Lower lobe of right lung (tissue), 2 donors: ENCODE measurements at places on chromosomes 7 and 10. TPM values are rescaled to one million over a fixed set of nuclear protein-coding genes. Genes with fewer than 3 reads are reported as not detected.

DNA sequence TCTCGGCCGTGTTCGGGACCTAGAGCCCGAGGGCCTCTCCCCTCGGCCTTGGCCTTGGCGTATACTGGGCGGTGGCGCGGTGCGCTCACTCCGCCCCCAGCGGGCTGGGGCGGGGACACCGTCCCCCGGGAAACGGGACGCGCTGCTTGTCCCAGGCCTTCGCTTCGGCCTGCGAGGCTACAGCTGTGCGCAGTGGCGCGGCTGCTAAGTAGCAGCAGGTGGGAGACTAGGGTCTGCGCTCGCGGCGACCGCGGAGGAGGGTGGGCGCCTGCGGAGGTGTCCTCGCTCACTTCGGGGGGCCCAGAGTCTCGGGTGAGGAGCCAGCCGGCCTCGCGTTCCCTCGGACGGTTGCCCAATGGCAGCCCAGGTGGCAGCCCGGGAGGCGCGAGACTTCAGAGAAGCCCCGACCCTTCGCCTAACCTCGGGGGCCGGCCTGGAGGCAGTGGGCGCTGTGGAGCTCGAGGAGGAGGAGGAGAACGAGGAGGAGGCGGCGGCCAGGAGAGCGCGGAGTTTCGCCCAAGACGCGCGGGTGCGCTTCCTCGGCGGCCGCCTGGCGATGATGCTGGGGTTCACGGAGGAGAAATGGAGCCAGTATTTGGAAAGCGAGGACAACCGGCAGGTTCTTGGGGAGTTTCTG, at the start of gene DNAH11:
TSS of gene DNAH11 (plus strand) at position 149 of the 637 bp plus-strand sequence. CDS start at position 356, 207 bp downstream.
- DNase-seq, result peak; percentile 67

GRCh38 chr7:84524714-84525694, 330.4 kb upstream of the SEMA3A start:
- DNase-seq, result no peak

DNA sequence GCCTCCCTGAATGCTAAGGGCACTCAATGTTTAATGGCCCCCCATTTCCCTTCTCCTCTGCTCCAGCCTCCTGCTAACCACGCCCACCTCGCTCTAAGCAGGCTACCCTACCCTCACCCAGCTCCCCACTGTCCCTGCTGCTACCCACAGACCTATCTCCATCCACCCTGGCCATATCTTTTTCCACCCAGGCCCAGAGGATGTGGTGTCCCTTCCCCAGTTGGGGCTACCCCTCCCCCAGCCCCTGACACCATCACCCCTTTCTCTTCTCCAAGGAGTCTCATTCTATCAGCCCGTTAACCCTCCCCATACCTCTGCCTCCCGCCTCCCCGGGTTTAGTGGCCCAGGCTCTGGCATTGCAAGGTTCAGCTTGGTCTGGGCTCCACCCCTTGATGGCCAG, 28.9 kb upstream of the PPIF start:
- DNase-seq, result peak; percentile 32

DNA sequence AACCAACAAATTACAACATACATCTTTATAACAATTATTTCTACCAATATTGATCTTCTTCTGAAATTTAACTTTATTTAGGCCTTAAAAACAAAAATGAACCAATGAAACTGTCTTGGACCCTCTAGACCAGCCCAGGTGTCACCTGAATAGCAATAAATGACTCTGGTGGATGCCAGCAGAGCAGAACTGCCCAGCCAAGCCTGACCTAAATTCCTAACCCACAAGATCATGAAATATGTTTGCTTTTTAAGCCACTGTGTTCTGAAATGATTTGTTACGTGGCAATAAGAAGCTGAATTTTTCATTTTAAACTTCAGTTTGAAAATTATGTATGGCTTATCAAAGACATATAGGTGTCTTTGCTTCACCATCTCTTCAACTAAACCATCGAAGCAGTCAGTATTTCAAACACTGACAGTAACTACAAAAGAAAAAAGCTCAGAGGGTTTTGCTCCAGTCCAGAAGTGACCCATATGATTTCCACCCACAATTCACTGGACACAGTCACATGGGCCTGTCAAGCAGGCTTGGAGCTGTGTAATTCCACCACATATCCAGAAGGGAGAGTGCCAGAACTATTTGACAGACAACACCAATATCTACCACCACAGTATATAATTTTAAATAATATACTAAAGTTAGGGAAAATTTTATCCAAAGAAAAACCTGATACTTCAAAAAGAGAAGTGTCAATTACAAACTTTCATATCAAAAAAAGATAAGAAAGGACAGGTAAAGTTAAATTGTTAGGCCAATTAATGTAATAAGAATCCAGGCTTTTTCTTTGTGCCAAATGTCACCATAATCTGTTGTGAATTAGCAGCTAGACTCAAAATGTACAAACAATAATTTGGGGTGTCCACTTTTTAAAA, 94.5 kb downstream of the KMT2C start:
- DNase-seq, result no peak

GRCh38 chr10:77485847-77486246, 151.8 kb downstream of the KCNMA1 start:
- no peak for DNase-seq

DNA sequence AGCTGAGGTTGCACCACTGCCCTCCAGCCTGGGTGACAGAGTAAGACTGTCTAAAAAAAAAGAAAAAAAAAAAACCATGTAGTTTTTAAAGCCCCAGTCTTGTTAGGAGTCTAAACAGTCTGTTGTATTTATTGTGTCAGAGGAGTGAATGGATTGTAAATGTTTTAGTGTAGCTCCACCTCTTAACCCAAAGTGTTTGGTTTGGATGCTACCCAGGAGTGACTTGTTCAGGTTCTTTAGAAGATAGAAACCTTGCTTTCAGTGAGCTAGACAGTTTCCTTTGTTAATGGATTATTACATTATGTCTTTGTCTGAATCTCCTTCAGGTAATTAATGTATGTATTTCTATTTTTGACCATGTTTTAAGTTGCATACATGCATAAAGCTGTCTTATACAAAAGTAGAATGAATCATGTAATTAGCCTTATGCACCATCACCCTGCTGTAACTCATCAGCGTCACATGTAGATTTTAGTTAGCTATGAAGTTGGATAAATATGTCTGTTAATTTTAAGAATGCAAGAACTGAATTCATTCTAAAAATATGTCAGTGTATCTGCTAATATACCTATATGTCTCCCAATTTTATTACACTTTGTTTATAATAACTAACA, 97.7 kb downstream of the TAF3 start:
- no peak for DNase-seq

GRCh38 chr10:5692461-5693358, 8.1 kb downstream of the TASOR2 start:
- peak; percentile 78 for DNase-seq

- DNase-seq, result no peak
Measured at GRCh38 chr7:158362001-158362400, 225.6 kb downstream of the PTPRN2 start.

DNA sequence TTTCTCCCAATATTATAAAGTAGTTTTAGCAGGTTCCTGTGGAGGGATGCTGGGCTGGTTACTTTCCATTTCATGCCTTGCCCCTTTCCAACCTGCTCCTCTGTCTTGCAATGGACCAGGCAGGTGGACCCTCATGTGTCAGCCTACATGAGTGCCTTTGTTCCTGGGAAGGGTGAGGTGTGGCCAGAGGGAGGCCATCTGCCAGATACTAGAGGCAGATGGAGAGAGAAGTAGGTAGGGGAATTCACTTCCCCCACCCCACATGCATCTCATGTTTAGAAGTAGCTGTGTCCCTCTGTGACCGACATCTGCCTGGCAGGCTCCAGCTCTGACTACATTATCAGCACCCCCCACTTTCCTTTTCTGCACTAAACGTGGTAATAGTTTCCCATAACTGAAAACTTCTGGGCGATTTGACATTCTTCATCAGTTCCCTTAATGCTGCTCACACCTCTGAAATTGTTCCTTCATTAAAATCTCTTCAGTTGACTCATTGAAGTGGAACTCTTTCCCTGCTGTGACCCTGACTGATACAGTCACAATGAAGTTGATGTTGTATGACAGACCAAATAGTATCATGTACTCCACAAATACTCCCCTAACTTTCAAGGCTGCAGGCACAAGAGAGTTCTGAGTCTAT, 396.3 kb upstream of the FZD8 start:
- no peak for DNase-seq

DNA sequence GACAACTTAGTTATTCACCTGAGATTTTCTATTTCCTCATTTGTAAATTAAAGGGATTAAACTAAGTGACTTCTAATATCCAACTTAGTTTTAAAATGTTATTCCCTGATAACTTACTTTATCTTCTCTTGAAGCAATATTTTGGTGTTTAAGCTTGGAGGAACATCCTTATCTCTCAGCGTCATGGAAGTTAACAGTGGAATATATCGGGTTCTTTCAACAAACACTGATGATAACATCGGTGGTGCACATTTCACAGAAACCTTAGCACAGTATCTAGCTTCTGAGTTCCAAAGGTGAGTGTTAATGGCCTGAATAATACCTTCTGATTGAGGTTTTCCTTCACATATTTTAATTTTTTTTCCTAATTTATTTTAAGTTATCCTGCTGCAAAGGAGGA, 14.1 kb downstream of the HSPA14 start:
- no peak for DNase-seq

DNA sequence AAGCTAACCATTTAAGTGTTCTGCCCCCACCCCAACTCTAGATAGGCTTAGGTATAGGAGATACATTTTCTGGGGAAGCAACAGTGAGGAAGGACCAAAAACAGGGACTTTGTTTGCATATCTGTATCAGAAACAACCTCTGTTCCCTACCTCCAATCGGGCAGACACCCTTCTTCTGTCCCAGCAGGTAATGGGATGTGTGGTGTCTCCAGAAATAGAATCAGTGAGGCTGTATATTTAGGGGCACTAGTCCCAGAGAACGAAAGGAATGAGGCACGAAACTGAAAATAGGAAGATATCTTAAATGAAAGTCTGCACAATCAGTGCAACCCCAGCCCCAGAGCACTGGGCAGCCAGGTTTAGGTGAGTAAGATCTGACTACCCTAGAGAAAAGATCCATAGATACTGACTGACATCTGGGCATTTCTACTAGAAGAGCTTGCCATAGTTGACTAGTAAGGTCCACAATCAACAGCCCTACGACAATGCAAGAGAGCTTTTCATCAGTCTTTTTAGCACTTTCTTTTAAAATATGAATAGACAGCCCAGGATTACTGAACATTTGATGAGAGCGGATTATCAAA, 28.1 kb downstream of the PLEKHA1 start:
- no peak for DNase-seq

GRCh38 chr7:46108272-46108671, 187.2 kb upstream of the IGFBP3 start:
- DNase-seq, result no peak

- DNase-seq, result no peak
Measured at GRCh38 chr7:3076163-3076562, 32.5 kb upstream of the CARD11 start.

DNA sequence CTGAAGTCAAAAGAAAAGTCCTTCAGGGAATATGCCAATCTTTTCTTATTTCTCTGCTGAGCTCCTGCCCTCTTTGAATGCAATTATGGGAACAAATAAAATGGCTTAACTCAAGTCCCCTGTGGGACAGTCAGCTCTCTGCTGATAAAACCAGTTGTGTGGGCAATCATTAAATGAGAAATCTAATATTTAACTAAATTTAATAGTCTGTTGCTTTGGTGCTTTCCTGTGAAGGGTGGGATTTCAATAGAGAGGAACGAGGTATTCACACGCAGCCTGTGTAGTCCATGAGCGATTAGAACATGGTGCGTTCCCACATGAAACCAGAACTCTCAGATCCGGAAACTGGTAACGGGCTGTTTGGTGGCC, 138.4 kb downstream of the PAXIP1 start:
- DNase-seq, result no peak

DNA sequence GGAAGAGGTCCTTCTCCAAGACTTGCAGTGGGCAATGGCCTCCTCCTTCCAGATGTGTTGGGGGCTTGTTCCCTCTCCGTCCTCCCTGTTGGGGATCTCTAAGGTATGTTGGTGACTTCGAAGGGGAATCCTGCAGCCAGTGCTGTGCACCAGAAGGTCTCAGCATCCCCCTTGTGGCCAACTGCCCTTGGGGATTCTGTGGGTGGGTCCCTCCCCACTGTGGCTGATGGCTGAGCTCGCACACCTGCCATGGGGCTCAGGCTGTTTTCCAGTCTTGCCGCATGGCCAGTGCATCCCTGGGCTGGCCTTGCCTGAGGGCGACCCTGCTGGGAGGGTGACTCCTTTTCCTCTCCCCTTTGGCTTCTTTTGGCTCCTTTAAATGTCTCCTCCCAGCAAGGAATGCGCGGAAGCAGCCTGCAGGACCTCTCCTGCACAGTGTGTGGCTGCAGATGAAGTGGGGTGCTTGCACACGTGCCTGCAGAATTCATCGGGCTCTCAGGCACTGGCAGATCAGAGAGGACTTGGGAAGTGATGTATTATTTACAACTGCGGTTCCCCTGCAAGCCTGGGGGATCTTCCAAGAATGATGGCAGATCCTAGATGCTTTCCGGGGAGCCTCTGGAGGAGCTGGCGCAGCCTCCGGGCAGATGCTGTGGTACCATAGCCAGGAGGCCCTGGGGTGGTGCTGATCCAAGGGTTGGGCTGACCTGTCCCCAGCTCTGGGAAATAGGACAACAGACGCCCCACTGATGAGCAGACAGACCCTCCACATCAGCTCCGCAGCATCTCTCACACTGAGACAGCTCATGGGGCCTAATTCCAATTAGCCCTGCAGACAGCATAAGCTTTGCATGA, 410.0 kb downstream of the TCERG1L start:
- DNase-seq, result no peak

DNA sequence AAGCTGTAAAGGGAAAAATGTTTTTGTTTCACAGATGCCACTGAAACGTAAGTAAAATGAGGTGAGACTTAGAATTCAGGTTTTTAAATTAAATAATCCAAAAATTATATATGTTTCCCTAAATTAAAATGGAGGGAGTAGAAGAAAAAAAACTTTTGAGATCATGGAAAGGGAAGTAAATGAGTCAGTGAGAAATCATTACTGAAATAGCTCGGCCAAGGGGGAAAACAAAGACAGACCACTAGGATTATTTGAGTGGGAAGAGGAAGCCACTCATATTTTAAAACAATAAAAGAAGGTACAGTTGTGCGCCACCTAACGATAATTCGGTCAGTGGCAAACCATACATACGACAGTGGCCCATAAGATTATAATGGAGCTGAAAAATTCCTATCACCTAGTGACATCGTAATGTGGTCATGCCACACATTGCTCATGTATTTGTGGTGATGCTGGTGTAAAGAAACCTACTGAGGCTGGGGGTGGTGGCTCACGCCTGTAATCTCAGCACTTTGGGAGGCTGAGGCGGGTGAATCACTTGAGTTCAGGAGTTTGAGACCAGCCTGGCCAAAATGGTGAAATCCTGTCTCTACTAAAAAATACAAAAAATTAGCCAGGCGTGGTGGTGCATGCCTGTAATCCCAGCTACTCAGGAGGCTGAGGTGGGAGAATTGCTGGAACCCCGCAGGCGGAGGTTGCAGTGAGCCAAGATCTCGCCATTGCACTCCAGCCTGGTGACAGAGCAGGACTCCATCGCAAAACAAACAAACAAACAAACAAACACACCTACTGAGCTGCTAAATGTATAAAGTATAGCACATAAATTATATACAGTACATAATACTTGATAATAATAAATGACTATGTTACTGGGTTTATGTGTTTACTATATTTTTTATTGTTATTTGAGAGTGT, 64.7 kb downstream of the MKX start:
- no peak for DNase-seq

- peak; percentile 36 for DNase-seq
Measured at GRCh38 chr7:409339-410281, 110.0 kb downstream of the PDGFA start.

SLC18A3 gene
- not detected for total RNA-seq

SPDYE2 gene
- not detected for total RNA-seq

LLCFC1 gene
- not detected for total RNA-seq

MCM10 gene
- 0.38 TPM for total RNA-seq

TRIM73 gene
- total RNA-seq, result 5.6 TPM
